NCI-H187 (cell line): ENCODE measurements at places on chromosomes 1 and 21.
A peak's percentile ranks its signal among the peaks of the same experiment; 100 is the strongest.

DNA sequence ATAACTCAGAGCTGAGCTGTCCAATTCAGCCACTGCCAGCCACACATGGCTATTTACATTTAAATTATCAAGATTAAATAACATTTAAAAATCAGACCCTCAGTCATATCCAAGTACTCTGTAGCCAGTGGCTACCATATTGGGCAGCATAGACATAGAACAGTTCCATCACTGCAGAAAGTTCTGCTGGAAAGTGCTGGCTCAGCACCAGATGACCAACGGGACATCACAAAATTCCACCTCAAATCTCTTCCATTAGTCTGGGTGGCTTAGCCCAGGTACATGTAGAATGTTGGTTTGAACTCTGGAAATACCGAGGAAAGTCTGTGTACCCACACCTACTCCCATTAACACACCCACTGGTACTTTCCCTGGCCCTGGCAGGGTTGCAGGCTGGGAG lies 129.3 kb downstream of the ZSCAN20 start:
- DNase-seq, result no peak

DNA sequence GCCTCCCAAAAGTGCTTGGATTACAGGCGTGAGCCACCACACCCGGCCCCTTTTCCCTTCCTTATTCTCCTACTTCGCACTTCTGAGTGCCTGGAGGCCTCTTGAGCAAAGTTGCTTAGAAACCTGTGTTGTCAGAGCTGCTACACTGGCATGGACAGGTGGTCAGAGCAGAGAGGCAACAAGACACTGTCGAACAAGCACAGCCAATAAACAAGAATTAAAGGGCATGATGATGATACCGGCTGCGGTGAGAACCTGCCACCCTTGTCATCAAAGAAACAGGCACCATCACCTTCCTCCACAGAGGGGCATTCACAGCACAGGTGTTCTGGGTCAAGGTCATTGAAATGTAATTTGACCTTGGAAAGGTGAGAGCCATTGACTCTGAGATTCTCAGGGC lies 23.3 kb downstream of the STUM start:
- DNase-seq, result no peak

- DNase-seq, result no peak
Observed at GRCh38 chr1:175841738-175842187, 98.4 kb upstream of the TNR start.

- no peak for DNase-seq
Observed at GRCh38 chr1:84855168-84855567, 37.8 kb downstream of the LPAR3 start.

DNA sequence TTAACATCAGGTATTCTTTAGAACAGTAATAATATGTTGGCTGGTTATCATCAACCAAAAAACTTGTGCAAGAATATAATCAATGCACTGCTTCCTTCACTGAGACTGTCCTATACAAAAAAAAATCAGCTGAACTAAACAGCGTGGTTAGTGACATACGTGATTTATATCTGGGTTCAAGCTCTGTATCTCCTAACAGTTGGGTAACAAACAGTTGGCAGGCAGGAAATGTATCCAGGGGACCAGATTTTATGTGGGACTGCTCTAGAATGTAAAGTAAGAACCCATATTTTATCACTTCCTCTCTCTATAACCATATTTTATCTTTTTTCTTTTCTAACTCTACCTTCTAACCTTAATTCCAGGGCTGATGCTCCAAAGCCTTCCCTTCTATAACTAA lies 8.0 kb downstream of the ACBD6 start:
- no peak for DNase-seq

DNA sequence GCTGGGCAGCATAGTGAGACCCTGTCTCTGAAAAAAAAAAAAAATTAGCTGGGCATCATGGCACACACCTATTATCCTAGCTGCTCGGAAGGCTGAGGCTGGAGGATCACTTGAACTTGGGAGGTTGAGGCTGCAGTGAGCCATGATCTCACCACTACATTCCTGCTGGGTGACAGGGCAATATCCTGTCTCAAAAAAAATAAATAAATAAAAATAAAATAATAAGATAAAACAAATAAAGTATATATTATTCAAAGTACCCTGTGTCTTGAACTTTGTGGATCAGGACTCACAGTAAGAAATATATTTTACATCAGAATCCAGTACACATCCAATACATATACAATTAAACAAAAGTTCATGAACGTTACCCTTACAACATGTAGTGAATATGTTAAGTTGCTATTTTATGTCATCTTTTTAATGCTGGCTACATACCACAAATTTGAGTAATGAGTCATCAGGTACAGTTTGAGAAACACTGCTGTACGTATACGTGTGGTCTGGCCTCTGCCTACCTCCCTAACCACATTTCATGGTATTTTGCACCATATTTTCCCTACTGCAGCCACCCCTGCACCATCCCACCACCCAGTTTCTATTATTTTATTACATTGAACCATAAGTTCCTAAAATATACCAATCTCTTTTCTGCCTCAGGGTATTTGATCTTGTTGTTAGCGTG lies 4.4 kb downstream of the NME7 start:
- DNase-seq, result no peak

DNA sequence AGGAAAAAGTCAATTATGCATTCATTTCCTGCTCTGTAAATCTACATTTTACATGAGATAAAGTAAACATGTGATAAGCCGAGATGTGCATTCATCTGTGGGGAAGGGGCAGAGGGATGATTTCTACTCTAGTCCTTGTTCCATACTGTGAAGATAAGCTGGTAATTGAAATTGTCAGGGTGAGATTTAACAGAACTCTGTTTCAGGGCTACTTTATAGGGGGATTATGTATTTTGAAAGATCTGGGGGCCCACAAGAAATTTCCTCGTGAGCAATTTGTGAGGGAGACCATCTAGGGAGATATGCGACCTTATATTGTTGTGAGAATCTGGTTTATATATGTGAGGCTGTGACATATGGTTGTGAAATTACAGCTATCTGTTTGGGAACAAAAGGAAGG lies 73.1 kb upstream of the KCNK1 start:
- no peak for DNase-seq

DNA sequence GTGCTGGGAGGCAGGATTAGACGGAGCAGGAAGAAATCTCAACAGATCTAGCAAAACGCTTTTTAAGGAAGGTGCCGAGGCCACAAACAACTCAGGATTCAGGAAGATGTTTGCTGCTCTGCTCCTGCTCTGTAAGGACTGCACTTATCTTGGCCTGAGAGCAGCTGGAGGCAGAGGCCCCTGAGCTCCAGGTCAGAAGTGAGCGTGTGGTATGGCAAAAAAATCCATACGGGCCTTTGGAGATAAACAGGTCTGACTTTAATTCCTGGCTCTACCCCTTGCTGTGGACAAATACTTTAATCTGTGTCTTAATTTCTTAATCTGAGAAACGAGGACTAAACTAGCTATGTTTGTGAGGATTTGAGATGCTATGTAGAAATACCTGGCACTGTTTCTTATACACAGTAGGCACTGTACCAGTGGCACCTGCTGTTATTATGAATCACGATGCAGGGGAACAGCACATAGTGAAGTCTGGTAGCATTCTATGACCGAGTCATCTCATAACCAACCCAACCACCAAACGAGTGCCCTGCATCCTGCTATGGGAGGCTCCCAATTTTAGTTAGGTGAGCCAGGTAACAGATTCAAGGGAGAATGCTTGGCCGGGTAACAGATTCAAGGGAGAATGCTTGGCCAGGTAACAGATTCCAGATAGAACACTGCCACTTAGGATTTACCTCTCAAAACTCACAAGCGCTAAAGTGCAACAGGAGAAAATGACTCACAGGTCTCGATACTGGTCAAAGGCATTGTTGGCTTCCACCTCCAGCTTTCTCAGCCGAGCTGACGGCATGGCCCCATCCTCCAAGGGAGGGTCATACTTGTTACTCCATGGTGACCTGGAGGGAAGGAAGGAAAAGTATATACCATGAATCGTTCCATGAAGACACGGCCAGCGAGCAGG lies 65.9 kb downstream of the SLC66A1 start:
- DNase-seq, result no peak

DNA sequence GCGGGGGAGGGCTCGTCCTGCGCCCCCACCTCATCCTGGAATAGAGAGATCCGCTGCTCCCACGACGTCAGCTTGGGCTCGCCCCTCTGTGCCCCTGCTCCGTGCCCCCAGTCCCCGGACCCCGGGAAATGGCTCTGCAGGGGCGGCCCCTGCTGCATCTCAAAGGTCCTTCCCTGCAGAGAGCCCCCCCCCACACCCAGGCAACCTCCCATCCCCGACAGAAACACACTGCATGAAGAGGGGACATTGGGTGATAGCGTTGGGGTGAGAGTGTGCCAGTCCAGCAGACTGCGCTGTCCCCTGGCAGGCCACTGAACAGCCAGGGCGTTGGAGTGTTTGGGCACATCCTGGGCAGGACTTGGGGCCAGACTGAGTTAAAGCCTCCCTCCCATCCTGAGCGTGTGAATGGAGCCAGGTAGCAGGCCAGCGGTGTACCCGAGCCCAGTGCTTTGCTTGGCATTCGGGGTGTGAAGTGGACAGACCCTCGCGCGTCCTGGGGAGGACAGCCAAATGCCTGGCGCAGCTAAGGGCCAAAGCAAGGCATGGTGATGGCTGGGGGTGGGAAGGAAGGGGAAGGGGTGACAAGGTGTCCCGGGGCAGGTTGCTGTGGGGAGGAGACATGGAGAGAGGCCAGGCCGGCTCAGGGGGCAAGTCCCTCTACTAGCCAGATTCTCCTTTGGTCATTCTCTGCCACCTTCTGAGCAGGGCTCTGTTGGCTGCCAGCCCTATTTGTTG lies 633 bp upstream of the ETNK2 start:
- no peak for DNase-seq

- no peak for DNase-seq
Observed at GRCh38 chr1:222588135-222588534, 1.6 kb downstream of the TAF1A start.

- no peak for DNase-seq
Observed at GRCh38 chr1:239892602-239893001, 199.1 kb upstream of the FMN2 start.

- DNase-seq, result no peak
Observed at GRCh38 chr1:176009951-176010350, 197.1 kb downstream of the COP1 start.

DNA sequence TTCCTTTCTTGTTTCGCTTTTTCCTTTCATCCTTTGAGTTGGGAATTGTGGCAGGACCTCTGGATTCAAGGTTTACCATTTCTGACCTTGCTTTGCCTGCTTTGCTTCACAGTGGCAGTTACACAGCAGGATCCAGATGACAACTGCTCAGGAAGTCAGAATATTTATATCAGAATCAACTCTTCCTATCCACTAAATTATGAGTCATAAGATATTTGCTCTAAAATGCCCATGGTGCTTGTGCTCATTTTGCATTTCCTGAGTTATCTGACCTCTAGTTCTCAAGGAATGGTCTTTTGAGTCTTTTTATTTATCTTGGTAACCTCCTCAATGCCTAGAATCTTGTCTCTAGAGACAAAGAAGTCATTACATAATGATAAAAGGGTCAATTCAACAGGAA lies 290.8 kb downstream of the LRRC7 start:
- DNase-seq, result no peak

- DNase-seq, result no peak
Observed at GRCh38 chr1:111404588-111404987, 22.9 kb downstream of the OVGP1 start.

GRCh38 chr1:42423681-42424080 lies 32.1 kb downstream of the ZMYND12 start:
- peak; percentile 85 for DNase-seq

DNA sequence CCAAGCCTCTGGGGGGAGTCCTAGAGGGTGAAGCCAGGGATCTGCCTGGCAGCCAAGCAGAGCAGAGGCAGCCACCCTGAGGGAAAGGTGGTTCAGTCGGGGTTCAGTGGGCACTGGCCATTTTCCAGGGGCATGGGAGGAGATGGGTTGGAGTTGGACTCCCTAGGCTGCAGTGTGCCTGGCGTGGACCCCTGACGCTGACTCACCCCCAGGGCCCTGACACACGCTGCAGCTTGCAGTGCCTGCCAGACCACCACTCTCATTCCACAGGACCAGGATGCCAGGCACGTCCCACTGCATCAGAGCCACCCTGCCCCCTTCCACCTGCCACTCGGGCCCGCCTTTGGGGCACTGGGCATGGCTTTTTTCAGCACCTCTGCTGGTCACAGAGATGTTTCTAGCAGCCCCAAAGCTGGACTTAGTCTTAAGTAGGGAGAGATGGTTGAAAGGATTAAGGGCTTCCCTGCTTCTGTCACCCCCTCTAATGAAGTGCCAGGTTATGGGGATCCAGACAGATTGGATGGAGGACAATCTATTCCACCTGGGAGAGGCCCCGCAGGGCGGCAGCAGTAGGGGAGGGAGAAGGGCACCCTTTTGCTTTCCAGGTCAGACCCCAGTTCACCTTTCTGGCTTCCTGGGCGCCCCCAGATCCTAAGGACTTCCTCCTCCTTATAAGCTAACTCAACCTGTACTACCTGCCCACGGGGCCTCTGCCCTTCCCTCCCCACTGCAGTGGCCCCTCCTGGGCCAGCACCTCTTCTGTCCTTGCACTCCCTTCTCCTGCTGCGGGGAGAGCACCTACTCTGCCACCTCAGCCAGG lies 1.6 kb downstream of the SYT2 start:
- no peak for DNase-seq

GRCh38 chr1:70499695-70500094 lies 88.6 kb downstream of the CTH start:
- no peak for DNase-seq

- no peak for DNase-seq
Observed at GRCh38 chr21:45615145-45615711, 28.3 kb upstream of the PCBP3 start.

DNA sequence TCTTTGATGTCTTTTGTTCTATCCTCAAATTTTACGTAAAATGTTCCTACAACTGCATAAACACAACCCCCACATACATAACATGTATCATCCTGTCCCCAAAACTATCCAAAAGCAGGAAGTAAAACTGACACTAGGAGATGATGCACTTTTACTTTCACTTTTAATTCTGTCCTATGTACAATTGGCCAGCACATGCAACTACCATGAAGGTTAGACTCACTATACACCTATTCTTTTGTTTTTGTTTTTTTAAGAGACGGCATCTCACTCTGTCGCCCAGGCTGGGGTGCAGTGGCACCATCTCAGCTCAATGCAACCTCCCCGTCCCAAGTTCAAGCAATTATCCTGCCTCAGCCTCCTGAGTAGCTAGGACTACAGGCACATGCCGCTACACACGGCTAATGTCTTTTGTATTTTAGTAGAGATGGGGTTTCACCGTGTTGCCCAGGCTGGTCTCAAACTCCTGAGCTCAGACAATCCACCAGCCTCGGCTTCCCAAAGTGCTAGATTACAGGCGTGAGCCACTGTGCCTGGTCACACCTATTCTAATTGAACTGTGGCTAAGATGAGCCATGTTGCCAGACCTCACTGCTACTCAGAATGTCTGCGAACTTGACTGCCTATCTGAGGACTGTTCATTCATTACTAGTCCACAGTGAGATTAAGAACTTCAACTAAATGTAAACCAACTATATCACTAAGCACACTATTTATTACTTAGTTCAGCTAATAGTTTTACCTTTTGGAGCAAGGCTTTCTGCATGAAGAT lies 48.0 kb downstream of the TOR3A start:
- DNase-seq, result no peak

GRCh38 chr1:89953131-89953626 lies 41.7 kb upstream of the ZNF326 start:
- DNase-seq, result no peak
